Astrocyte (in vitro differentiated cells and primary cell): ENCODE measurements at places on chromosomes 16 and 17. TPM values are rescaled to one million over a fixed set of nuclear protein-coding genes. Genes with fewer than 3 reads are reported as not detected.

DNA sequence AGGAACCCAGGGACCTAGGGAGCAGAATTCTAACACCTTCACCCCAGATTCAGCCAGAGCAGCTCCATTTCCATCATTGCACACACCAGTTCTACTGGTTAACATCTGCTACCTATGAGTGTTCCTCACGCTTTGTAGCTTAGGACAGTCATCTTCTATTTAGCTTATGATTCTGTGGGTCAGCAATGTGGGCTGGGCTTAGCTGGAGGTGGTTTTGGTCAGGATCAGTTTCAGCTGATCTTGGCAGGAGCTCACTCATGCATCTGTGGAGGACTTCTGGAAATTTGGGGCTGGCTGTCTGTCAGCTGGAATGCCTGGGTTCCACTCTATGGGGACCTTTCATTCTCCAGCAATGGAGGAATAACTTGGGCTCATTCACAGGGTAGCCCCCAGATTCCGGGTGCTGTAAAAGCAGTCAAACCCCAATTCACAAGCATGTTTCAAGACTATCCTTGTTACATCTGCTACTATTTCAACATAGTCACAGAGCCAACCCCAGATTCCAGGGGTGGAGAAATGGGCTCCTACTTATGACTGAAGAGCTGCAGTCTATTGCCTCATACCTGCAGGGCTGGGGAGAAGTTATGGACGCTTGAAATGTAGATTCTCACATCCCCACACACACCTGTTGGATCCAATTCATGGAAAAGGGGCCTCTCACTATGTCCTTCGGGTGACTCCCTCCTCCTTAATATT, 3.4 kb upstream of the HP start:
- peak; percentile 15 for DNase-seq

GRCh38 chr17:34254146-34254545, 939 bp upstream of the CCL2 start:
- DNase-seq = peak; percentile 96

- peak; percentile 74 for DNase-seq
These were observed 179.1 kb upstream of the CACNG5 start for GRCh38 chr17:66655861-66656260.

- no peak for DNase-seq
These were observed 8.1 kb downstream of the NFE2L1 start for GRCh38 chr17:48056246-48056745.

DNA sequence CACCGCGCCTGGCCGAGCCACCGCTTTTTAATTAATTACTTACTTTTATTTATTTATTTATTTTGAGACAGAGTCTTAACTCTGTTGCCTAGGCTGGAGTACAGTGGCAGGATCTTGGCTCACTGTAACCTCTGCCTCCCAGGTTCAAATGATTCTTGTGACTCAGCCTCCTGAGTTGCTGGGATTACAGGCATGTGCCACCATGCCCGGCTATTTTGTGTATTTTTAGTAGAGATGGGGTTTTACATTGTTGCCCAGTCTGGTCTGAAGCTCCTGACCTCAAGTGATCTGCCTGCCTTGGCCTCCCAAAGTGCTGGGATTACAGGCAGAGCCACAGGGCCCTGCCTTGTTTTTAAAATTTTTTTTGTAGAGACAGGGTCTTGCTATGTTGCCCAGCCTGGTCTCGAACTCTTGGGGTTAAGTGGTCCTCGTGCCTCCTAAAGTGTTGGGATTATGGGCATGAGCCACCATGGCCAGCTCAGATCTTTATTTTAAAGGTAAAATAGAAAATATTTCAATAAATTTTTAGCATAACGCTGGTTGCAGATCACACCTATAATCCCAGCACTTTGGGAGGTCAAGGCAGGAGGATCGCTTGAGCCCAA, 18.3 kb upstream of the NUDT16L1 start:
- DNase-seq = no peak

DNA sequence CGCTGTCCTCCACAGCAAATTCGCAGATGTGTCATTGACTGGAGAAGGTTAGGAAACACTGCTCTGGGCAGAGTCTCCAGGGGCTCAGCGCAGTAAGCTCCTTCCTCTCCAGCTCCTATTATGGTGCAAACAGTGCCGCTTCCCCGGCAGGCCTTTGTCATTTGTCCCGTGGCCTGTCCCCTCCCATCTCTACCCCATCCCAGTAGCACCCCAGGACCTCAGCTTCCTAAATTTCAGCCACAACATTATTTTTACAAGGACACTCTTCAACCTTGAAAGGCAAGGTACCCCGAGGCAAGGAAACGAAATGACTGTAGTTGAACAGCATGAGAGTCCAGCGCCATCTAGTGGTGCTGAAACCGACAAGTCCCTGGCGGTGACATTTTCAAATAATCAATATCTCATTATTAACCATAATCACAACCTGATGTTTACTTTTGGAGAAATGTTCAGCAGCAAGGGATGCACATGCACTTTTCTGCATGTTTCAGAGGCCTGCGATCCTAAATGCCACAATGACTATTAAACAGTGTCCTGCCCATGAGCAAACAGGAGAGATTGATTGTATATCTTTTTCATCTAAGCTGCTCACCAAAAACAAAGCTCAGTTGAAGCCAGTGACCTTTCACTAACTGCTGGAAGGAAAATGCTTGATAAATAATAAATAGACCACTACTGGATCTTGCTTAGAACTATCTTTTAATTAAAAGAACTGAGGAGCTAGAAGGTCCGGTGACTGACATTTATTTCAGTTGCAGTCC, 16.5 kb downstream of the MRPS23 start:
- DNase-seq = peak; percentile 54

DNA sequence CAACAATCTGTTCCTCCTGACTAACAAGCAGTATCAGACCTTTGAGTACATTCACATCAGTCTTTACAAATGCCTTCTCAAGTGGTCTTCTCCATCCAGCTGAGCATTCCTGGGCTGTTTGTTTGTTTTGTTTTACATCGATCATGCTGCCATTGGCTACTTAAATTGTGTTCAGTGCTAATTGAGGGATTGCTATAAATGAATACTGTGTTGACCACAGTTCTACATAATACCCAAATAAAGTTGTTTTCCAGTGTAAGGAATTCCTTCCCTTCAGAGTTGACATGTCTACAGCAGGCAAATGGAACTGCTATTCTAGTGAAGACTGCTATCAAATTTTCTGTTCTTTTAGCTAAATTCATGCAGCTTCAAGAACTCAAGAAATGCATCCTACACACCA, 3.2 kb downstream of the CDH8 start:
- no peak for DNase-seq

CDH3 gene
- total RNA-seq = 13.2 and 14.1 TPM in 2 replicates

CDK5R1 gene
- total RNA-seq = 7.2 and 7.6 TPM in 2 replicates

CCDC182 gene
- not detected in 2 replicates for total RNA-seq

PITPNM3 gene
- total RNA-seq = 1.0 and 1.3 TPM in 2 replicates

SLFN12 gene
- total RNA-seq = 39.3 and 52.5 TPM in 2 replicates

KRT24 gene
- not detected in 2 replicates for total RNA-seq
